ENCODE measurements at places on chromosomes 2 and 18.

- DNase-seq: peak; percentile 15
These were observed 23.2 kb downstream of the SPEG start for GRCh38 chr2:219457784-219458369.

GRCh38 chr2:121825003-121825950 is 69.8 kb downstream of the TSN start:
- DNase-seq: no peak

DNA sequence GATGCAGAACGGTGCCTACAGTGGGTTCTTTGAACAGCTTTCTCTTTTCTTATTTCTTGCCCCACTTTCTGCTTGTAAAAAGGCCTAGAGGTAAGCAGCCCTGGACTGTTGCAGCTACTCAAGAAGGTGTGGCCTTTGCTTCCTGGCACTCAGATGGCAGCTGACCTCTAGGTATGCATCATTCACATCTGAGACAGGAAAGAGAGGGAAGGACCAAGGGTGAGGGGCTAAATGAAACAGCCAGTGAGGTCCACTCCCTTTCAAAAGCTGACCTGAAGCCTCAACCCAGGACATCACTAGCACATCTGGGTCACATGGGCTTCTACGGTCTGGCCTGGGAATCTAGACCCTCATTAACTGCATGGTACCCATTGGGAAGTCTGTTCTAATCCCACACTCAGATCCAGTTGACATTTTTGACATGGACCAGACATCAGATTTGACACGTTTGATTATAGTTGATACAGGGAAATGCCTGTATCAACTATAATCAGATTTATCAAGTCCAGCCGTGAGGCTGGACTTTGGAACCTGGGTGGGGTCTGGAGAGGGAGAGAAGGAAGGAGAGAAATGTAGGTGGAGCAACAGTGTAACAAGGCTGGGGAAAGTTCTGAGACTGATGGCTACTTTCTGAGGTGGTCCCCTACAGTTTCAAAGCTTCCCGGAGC is 60.2 kb downstream of the E2F6 start:
- DNase-seq: no peak

- peak; percentile 45 for DNase-seq
These were observed 255.3 kb upstream of the AGAP1 start for GRCh38 chr2:235238537-235238936.

- DNase-seq: peak; percentile 83
These were observed 3.9 kb upstream of the WDSUB1 start for GRCh38 chr2:159290289-159290907.

- DNase-seq: peak; percentile 40
These were observed 59.0 kb downstream of the ANKRD44 start for GRCh38 chr2:197251576-197251975.

DNA sequence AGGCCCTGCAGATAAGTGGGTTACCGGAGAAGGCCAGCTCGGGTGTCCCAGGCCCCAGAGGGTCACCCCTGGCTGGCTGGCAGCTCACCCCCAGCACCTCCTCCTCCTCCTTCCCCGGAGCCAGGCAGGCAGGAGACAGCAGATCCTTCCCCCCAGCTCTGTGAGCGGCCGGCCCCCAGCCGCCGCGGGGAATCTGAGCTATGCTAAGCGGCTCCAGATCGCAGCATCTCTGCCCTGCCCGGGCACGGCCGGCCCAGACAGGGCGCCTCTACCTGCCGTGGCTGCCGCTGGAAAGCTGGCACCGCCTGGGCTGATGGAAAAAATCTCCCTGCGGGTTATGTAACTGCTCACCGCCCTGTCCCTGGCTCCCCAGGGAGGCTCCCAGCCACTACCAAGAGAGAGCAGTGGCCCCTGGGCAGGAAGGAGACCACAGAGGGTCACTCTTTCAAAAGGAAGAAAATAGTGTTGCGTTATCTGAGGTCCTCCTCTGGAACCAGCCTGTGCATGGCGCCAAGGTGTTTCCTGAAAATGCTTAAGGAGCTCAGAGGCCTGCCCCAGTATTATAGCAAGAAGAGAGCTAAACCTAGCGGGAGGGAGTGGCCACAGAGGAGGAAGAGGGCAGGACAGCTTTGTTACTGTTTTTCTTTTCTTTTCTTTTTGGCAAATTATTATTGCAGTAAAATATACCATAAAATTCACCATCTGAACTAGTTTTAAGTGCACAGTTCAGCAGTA is 179.0 kb downstream of the SMAD7 start:
- no peak for DNase-seq

GRCh38 chr2:163441603-163442002 is 294.2 kb downstream of the FIGN start:
- no peak for DNase-seq

DNA sequence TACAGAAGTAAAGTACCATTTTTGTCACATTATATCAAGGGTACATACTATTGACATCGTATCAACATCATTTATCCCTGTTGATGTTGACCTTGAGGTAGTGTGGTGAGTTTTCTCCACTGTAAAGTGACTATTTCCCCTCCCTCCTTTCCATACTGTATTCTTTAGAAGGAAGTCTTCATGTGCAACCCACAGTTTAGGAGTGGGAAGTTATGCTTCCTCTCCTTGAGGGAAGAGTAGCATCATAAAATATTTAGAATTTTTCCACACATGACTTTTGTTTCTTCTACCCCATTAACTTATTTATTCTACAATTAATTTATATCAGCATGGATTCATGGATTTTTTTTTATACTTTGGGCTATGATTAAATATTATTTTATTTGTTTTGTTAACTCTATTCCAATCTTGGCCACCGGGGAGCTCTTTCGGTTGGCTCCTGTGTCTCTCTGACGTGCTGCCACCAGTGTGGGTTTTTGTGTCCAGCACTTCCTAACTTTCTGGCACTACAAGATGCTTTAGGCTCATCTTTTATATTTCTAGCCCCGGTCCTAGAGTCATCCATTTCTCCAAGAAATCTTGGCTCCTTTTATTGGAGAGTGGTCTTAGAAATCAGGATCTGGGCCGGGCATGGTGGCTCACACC is 19.0 kb downstream of the AQP12B start:
- DNase-seq: no peak

Data from EH (cell line).